Cortex of kidney (tissue), 1 donor: ENCODE measurements at places on chromosomes 4 and X.

GRCh38 chr4:27692158-27692557 is 831.5 kb downstream of the STIM2 start:
- DNase-seq = no peak

DNA sequence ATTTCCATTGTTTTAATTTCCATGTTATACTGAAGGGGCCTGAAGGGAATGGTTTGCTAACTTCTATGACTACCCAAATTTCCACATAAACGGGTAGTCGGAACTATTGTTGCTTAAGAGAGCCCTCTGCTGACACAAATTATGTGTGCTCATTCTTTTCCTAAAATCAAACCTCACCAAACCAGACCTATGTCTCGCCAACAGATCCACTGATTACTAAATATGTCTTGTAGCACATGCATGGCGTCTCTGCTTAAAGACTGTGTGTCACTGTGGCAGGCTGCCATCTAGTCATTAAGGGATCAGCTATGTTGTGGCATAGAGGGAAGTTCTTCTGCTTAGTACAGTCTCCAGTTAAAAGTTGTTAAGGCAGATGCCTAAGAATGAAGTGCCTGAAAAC is 25.1 kb downstream of the PIR start:
- DNase-seq = no peak

GRCh38 chrX:70042399-70043371 is 7.1 kb downstream of the AWAT2 start:
- no peak for DNase-seq

GRCh38 chr4:173182403-173182802 is 13.8 kb downstream of the GALNT7 start:
- no peak for DNase-seq

DNA sequence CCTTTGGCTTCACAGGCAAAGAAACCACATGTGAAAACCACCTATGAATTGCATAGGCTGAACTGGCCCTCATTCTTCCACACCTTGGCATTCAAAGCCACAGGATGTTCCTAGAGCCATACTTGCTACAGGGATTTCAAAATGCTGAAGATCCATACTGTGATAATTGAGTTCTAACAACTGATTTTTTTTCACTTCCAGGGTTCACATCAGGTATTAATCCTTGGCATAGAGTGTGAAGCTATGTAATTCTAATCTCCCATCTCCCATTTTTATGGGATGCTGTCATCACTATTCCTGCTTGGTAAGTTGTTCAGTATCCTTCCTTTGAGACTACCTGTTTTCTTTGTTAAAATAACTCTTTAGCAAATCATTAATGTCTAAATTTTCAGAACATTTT is 1569.2 kb upstream of the ADGRL3 start:
- DNase-seq = no peak

DNA sequence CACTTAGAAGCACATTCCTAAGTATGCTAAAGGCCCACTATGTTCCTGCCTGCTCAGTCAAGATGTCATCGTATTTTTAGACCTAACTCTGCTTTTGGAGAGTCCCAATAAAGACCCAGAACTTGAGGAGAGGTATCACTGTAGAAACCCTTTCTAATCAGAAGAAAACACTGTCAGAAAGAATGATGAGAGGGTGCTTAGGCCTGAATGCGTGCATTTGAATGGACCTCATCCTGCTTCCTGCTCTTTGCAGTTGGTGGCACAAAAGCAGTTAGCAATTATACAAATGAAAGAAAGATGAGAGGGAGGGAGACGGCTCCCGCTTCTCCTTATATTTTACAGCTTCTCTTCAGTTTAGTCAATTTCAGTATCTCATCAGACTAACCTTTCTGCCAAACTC is 987.2 kb downstream of the CCSER1 start:
- no peak for DNase-seq

DNA sequence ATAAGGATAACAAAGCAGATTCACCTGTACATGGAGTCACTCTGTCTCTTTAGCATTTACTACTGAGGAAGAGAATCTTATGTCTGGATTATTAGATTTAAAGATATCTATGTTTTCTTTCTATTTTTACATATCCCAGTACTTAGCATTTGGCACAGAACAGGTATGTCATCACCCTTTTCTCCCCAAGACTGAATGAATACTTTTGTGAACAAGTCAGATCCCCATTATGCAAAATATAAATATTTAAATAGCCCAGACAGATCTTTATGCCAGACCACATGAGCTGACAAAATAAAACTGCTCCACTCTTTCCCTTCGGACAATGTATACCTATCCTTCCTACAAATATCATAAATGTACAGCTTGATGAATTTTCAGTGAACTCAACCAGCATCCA is 94.5 kb downstream of the CASK start:
- DNase-seq = no peak

DNA sequence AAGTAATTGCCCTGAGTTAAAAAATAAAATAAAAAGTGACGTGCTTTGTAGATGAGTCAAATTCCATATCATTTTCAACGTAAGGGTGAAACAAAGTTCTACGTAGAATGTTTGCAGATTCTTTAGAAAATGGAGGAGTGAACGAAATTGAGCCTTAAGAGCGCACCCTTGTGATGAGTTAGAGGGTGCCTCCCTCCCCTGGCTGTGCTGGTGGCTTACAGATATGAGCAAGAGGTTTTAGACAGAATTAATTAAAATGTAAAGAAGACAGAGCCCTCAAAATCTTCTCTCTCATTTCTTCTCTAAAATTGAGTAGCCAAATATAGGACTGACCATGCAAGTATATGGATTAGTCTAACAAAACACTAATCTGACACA is 30.2 kb upstream of the LGI2 start:
- DNase-seq = no peak

- no peak for DNase-seq
Observed at GRCh38 chr4:1538096-1538410, 131.8 kb upstream of the NKX1-1 start.

DNA sequence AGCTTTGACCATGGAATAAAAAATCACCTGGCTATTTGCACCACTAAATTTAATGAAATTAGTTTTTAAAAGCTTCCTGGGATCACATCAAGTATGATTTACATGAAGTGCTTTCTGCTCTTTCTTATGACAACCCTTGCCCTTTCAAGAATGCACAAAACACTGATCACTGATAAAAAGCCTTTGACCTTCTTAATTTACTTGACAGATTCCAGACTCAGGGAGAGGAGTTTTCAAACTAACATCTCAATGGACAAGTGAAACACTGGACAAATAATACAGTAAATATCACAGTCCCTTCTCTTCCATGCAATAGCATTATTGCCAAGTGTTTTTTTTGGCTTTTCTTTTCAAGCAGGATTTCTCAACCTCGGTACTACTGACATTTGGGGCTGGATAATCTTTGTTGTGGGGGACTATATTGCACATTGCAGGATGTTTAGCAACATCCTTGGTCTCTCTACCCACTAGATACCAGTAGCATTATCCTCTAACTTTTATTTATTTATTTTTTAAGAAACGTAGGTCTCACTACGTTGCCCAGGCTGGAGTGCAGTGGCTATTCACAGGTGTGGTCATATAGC is 86.3 kb downstream of the ZNF827 start:
- DNase-seq = no peak

DNA sequence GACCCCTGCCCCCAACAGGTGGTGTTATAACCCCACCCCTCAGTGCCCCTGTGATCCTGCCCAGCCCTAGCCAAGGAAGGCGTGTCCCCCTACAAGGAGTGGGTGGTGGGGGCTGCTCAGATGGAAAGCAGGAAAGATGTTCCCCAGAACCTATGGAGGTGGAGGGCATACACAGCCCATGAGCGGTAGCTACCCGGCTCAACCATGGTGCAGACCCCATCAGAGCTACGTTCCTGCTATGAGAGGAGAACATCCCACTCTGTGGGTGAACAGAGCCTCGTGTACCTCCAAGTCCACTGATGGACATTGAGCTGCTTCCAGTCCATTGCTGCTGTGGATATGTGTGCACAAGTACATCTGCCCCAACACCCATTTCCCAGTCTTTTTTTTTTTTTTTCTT is 71.1 kb downstream of the SHOX start:
- DNase-seq = no peak

GRCh38 chr4:113827285-113827684 is 65.7 kb upstream of the CAMK2D start:
- no peak for DNase-seq

GRCh38 chrX:37834937-37835336 is 12.4 kb downstream of the DYNLT3 start:
- no peak for DNase-seq

- no peak for DNase-seq
Observed at GRCh38 chrX:122187069-122187713, 996.9 kb upstream of the GRIA3 start.

DNA sequence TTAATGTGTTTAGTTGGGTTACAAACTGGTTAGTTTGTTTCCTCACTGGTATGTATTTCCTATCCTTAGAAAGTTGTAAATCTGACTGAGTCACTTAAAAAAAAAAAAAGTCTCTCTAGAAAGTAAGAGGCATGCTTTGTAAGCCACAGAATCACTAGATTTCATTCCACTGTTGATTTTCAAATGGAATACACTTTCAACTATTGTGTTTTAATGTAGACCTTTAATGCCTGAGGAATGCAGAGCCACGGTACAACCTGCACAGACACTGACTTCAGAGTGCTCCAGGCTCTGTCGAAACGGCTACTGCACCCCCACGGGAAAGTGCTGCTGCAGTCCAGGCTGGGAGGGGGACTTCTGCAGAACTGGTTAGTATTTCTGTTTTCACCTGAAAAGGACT is 88.6 kb downstream of the HHIP start:
- no peak for DNase-seq

DNA sequence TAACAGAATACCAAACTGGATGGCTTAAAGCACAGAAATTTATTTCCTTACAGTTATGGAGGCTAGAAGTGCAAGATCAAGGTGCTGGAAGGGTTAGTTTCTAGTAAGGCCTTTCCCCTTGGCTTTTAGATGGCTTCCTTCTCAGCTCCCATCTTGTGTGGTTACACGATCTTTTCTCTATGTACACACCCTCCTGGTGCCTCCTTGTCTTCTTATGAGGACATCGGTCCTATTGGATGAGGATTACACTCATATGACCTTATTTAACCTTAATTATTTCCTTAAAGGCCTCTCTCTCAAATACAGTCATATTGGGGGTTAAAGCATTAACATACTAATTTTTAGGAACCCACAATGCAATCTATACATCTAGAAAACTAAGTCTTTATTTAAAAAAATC is 787.9 kb upstream of the GALNTL6 start:
- no peak for DNase-seq

DNA sequence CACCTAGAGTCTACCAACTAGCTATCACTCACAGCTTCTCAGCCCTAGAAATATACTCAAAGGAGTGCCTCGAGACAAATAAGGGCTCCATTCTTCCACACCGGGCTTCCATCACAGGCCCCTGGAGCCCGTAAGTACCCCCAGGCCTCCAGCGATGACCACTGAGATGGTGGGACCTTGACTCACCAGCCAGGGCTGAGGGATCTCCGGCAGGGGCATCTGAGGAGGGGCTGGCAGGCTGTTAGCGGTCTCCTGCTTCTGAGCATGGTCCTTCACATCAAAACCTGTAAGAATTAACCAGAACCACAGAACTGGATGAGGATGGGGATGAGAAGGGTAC is 71.3 kb downstream of the AFAP1 start:
- no peak for DNase-seq

DNA sequence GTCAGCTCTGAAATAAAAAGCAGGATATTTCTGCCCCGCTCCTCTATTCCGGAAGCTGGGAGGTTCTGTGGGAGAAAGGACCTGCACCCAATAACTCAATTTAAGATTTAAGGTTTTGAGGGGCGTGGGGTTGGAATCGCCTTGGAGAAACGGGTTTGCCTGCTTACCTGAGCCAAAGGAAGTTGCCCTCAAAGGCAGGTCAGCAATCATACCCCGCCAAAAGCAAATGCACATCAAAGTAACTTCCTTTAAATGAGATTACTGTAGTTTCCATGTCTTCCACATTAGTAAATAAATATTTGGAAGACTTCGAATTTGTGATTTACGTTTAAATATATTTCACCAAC is 978 bp upstream of the HS3ST1 start:
- no peak for DNase-seq

GRCh38 chr4:55458164-55458563 is 62.4 kb downstream of the TMEM165 start:
- DNase-seq = no peak

DNA sequence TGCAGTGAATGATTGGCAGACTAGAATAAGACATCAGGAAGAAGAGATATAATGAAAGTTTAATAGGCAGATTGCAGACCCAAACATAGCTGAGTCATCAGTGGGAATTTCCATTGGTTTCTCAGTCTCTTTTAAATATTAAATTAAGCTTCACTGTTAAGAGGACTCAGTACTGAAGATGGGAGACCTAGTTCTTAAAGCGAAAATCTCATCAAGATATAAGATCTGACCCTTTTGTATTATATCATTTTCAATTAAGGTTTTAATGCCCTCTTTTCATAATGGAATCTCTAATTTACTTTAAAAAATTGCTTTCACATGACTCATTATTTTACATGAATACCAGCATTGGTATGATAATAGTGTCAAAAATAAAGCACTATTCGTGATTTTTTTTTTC is 168.9 kb upstream of the ATOH1 start:
- DNase-seq = no peak

- DNase-seq = no peak
Observed at GRCh38 chrX:110965409-110966090, 130.4 kb upstream of the PAK3 start.

DNA sequence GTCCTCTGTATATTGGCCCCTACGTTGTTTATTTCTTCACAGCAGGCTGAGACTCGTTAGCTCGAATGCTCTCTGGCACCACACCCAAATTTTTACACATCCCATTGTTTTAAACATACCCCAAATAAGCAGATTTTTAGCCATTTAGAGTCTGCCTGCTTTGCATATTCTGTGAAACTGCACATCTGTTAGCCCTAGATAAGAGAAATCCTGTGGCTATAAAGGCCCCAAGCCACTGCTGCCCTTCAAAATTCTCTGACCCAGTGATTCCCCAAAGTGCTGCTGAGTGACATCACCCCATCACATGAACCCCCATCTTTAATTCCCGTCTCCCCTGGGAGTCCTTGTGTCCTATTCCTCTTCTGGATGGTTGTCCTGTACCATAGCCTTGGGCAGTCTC is 20.8 kb downstream of the TEX13C start:
- no peak for DNase-seq

DNA sequence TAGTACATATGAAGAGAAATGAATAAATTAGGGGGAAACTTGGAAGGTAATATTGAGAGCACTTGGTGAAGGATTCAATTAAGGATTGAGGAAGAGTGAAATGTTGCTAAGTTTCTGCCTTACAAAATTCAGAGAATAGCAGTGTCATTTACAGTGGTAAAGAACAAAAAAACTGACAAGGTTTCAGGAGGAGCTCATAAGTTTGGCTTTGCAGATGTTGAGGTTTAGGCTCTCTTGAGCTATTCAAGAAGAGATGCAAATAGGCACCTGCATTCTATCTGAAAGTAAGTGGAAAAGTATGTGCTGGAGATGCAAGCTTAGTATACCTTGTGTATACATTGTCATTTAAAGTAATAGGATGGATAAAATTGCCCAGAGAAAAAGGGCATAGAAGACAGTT is 22.3 kb upstream of the EMCN start:
- no peak for DNase-seq

DNA sequence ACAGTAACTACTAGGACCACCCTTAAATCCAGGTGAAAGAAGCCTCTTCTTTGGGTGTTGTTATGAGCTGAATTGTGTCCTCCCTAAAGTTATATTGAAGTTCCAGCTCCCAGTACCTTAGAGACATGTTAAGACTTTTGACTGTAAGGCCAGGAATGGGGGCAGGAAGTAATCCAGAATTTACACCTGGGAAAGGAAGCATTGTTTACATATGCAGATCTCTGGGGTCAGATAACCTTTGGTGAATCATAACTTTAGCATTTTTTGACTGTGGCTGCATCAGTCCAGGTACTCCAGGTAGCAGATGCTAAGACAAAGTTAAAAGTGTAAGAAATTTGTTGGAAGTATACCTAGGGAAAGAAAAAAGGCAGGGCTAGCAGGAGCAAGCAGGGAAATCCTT is 104.9 kb upstream of the CENPE start:
- no peak for DNase-seq
